A549 treated with GW870086 at 1 μM for 4 hours (cell line): ENCODE measurements at places on chromosomes 4 and X. TPM values are rescaled to one million over a fixed set of nuclear protein-coding genes. Genes with fewer than 3 reads are reported as not detected.

The GDPD2 gene
- total RNA-seq = 0.06 to 0.08 TPM in 2 of 5 replicates, not detected in the others

The KANTR gene
- 1.2 to 1.4 TPM (median 1.3 TPM) in 5 replicates for total RNA-seq

The ETDB gene
- not detected in 5 replicates for total RNA-seq

The ADAMTS3 gene
- not detected in 5 replicates for total RNA-seq

The ANXA3 gene
- total RNA-seq = 56.0 to 82.7 TPM (median 67.3 TPM) in 5 replicates

The HGFAC gene
- total RNA-seq = 0.07 to 0.32 TPM (median 0.13 TPM) in 4 of 5 replicates, not detected in the other

The ADH4 gene
- not detected in 5 replicates for total RNA-seq

The EREG gene
- total RNA-seq = 14.3 to 28.3 TPM (median 21.8 TPM) in 5 replicates

The BMX gene
- total RNA-seq = not detected in 5 replicates

The AR gene
- total RNA-seq = 2.7 to 3.3 TPM (median 2.9 TPM) in 5 replicates

The YTHDC1 gene
- total RNA-seq = 28.9 to 37.4 TPM (median 35.6 TPM) in 5 replicates

The PCDH11X gene
- not detected in 5 replicates for total RNA-seq

The NDNF gene
- not detected in 5 replicates for total RNA-seq

The GYG2 gene
- 3.7 to 4.9 TPM (median 4.6 TPM) in 5 replicates for total RNA-seq

The MAGED1 gene
- 69.6 to 85.3 TPM (median 80.4 TPM) in 5 replicates for total RNA-seq

The AKAP4 gene
- not detected in 5 replicates for total RNA-seq

The MTTP gene
- total RNA-seq = 0.05 TPM in 1 of 5 replicates, not detected in the others

The MGST2 gene
- total RNA-seq = 49.8 to 55.9 TPM (median 55.4 TPM) in 5 replicates

The CLGN gene
- 4.2 to 6.1 TPM (median 5.2 TPM) in 5 replicates for total RNA-seq

The CMC4 gene
- total RNA-seq = 12.8 to 18.2 TPM (median 16.7 TPM) in 5 replicates

The MTMR1 gene
- 12.5 to 18.1 TPM (median 15.6 TPM) in 5 replicates for total RNA-seq

The ZFP92 gene
- 0.42 to 0.59 TPM (median 0.57 TPM) in 5 replicates for total RNA-seq

The MAGEB5 gene
- total RNA-seq = not detected in 5 replicates

The XKRX gene
- total RNA-seq = 0.66 to 0.79 TPM (median 0.70 TPM) in 5 replicates

The HPGDS gene
- total RNA-seq = not detected in 5 replicates
